Activated CD4-positive, alpha-beta T cell treated with anti-CD3 and anti-CD28 coated beads, Interleukin-2, Interleukin-4, amounts not matched to agents 100 ng/mL and 50 ng/mL, durations not matched to agents 16 hours and 8 hours (primary cell): ENCODE measurements at places on chromosomes 7 and 10.
A peak's percentile ranks its signal among the peaks of the same experiment; 100 is the strongest.

DNA sequence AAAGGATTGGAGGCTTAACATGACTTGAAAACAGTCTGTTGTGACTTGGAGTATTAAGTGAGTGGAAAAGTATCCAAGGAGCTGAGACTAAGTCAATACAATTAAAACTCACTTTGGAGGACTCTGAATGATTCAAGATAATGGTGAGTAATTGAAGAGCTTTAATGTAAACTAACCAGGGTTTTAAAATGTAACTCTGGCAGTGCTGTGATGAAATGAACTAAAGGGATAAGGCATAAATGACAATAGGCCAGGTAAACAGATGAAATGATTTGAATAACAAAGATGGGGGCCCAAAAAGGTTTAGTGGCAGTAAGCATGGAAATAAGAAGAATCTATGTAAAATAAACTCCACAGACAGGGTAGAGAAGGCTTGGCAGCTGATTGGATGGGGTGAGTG lies 316.5 kb upstream of the CACNA2D1 start:
- DNase-seq = no peak

GRCh38 chr10:50992356-50992901 lies 81.9 kb upstream of the PRKG1 start:
- no peak for DNase-seq

DNA sequence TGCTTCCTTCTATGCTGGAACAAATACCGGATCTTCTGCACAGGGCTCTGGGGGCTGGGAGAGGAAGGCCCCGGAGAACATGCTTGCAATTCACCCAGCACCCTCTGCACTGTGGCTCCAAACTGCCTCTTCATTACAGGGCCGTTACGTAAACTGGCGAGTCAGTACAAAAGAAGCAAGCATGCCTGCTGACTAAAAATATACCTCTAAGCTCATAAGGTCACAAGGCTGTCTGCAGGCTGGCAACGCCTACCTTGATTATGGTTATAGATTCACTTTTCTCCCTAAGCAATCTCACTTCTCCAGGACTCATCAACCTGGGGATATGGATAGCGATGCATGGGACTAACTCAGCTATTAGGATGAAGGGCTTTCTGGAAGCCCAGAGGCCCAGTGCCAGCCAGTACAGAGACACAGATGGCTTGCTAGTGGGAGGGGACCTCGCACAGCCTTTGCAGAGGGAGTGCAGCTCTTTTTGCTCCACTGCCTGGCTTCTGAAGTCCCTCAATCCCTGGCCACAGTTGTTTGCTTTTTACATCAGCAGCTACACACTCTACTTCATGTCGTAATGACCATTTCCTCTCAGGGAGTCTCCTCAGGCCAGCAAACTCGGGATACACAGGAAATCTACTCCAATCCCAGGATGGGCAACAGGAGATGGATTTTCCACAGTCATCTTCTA lies 96.1 kb downstream of the SH3PXD2A start:
- peak; percentile 75 for DNase-seq

DNA sequence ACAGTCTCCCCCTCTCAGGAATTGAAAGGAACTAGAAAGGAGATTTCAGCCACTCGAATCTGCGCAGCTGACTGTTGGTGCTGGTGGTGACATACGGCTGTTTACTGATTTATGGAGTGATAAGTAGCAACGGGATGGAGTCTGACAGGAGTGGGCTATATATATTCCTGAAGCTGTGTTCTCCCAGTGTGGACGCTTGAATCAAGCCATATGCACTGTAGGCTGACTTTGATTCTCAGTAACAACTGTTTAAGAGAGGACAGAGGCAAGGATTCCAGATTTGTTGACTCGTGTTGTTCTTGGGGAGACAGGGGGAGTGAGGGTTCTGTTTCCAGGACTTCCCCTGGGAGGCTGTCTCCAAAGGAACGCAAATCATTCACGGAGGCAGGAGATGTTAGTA lies 260.1 kb upstream of the AUTS2 start:
- DNase-seq = no peak

DNA sequence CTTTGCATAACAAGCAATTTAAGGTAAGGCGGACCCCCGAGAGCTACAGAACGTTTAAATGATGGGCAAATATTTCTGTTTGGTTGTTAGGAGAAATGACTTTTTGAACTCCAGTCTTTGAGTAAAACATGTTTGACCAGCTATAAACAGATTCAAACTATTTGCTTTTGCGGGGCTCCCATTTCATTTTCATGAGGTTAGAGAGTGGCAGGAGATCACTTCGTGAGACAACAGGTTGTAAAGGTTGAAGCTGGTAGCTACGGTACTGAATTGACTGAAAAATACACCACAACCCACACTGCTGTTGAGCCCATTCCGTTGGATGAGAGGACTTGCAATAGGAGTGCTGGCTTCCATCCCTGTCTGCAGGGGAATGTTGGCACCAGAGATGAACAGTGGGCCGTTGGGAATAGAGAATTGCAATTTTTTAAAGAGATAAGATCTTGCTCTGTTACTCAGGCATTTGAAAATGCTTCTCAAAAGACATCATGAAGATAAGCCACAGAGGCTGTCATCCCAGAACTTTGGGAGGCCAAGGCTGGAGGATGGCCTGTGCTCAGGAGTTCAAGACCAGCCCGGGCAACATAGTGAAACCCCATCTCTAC lies 65.7 kb upstream of the CARD11 start:
- no peak for DNase-seq

GRCh38 chr10:113905756-113906155 lies 51.3 kb downstream of the NHLRC2 start:
- no peak for DNase-seq

DNA sequence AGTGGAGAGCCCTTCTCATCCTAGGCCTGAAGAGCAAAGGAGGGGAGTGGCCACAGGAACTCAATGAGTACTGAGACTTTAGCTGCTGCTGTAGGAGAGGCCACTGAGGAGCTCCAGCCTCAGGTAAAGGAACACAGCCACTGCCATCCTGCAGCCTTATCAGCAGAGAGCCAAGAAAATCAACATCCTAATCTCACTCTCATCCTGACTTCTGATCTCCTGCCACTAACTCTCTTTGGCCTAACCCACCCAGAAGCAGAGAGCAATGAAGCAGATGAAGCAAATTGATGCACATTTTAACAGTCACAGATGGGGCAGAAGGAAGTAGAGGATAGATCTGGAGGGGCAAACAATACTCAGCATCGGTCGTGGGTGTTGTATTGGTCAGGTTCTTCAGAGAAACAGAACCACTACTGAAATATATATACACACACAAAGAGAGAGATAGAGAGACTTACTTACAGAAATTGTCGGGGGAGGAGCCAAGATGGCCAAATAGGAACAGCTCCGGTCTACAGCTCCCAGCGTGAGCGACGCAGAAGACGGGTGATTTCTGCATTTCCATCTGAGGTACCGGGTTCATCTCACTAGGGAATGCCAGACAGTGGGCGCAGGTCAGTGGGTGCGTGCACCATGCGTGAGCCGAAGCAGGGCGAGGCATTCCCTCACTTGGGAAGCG lies 297.6 kb downstream of the MTERF1 start:
- DNase-seq = no peak

- DNase-seq = peak; percentile 57
Observed at GRCh38 chr10:92839191-92840085, 8.9 kb upstream of the EXOC6 start.

DNA sequence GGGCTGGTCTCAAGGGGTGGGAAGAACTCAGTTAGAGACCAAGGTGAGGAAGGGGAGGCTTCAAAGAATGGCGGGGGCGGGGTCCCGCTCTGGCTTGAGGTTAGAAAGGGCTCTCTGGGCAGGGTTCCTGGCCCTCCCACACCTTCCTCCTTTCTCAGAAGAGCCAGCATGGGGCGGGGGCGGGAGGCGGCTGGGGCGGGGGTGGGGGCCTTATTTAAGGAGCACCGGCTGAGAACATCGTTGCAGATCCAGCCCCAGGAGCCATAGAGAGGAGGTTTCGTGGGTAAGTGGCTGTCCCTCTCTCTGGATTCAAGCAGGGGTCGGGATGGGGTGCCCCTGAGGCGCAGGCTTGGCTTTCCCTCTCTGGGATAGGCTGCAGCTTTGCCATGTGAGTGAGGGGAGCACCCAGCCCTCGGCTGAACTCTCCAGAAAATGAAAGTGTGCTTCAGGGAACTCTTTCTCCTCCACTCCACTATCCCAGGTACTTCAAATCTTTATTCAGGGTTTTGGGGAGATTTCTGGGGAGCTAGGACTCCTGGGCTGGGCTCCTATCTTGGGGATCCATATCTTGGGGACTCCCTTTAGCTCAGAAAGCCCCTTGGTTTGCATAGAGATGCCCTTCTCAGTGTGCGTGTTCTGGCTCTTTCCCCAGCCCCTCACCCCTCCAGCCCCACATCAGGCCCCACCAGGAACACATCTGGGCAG lies 3.3 kb upstream of the CUEDC2 start:
- peak; percentile 67 for DNase-seq

DNA sequence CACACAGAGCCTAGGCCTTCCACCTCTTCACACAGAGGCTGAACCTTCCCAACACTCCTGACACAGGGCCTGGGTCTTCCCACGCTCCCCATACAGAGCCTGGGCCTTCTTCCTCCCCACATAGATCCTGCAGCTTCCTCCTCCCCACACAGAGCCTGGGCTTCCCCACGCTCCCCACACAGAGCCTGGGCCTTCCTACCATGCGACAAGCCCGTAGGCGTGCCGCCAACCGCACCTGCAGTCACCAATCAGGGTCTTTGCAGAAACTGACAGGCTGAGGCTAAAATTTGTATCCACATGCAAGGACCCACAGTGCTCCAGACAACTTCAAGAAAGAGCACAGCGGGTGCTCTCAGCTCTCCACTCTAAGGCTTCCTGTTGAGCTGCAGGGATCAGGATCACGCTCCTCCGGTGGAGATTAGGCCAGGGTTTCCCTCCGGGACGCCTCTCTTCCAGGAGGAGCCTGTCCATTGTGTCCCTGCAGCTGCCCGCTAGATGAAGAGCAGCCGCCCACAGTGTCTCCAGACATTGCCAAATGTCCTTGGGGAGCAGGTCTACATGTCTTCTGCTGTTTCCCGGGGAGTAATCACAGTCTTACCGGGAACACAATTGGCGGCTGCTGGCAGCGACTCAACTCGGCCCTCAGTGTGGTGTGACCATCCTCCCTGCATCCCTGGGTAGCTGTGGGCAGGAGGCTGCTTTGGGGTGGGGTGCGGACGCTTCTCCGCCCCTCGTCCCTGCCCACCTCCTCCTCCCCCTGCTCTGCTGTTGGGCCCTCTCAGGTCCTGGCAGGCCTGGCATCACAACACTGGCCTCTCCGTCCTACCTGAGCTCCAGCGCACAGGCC lies 9.7 kb downstream of the CFAP46 start:
- peak; percentile 25 for DNase-seq

GRCh38 chr7:13151978-13152377 lies 464.5 kb downstream of the ARL4A start:
- no peak for DNase-seq

- no peak for DNase-seq
Observed at GRCh38 chr7:20233362-20233761, 16.2 kb upstream of the MACC1 start.

DNA sequence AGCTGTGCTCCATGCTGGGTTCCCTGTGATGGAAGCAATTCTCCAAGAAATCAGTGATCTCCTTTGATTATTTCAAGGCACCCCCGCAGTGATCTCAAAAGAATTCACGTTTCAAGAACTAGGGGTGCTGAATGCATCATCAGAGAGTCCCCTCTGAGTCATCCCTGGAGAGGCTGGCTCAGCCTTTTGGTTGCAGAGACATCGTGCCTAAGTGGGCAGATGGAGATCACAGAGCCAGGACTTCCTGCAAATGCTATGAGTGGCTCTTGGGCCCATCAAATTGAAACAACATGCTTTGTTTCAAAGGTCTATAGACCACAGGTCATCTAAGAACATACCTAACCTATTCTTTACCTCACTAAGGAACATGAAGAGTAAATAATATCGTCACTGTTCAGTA lies 41.5 kb upstream of the PLEKHA1 start:
- peak; percentile 58 for DNase-seq

GRCh38 chr10:117581961-117582360 lies 39.4 kb downstream of the EMX2 start:
- no peak for DNase-seq

DNA sequence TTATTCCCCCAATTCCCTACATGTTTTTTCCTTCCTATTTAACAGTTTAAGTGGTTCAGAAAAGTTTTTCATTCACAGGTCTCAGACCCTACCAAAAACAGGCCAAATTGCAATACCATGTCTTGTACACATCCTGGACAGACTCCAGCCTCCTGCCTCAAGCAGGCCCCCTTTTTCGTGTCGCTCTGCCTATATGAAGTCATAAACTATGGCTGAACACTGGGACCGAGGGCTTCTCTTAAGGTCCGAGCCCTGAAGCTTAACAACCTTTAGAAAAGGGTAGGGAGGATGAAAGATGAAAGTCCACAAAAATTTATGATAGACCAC lies 1.4 kb downstream of the FBXW4 start:
- DNase-seq = peak; percentile 44

- DNase-seq = no peak
Observed at GRCh38 chr10:100043344-100043743, 33.6 kb upstream of the DNMBP start.

GRCh38 chr10:86342111-86342863 lies 24.3 kb downstream of the GRID1 start:
- DNase-seq = no peak

- no peak for DNase-seq
Observed at GRCh38 chr7:91778416-91778815, 102.1 kb downstream of the MTERF1 start.

DNA sequence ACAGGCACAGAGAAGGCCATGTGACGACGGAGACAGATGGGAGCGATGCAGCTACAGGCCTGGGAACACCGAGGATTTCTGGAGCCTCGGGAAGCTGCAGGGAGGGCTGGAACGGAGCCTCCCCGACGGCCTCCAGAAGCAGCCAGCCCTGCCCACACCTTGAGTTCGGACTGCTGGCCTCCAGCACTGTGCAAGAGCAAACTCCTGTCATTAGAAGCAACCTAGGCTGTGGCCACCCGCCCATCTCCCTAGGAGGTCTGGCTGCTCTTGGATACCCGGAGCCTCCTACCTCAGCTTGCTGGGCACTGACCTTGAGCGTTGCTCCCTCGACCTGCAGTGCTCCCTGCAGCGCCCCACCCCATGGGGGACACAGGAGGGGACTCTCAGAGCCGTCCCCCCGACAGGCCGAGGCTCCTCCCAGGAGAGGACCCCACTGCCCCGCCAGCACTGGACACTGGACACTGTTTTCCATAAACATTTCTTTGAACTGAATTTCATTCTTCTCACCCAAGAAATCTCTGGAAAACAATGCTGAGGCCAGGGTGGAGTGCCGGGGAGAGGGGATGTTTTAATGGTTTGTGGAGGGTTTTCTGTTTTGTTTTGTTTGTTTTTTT lies 22.5 kb upstream of the TNRC18 start:
- DNase-seq = no peak

DNA sequence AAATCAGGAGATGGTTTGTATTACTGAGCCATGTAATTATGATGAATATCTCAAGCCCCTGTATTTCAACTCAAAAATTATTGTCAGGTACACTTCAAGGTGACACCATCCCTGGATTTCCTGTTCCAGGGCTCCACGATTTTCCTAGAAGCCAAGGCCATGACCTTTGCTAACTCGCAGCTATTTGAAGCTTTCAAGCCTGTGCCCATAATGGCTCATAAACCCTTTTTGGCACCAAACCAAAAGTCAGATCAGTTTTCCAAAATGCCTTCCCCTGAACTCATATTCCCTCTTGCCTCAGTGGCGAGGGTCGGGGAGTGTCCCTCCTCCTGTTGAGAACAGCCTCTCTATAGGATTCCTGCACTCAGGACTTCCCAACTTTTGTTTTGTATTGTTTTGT lies 70.8 kb downstream of the HIP1 start:
- no peak for DNase-seq

- DNase-seq = no peak
Observed at GRCh38 chr7:8988267-8988666, 554.9 kb downstream of the NXPH1 start.

GRCh38 chr10:25047591-25048301 lies 31.3 kb downstream of the THNSL1 start:
- no peak for DNase-seq
